ENCODE measurements at places on chromosomes 12 and 14.

DNA sequence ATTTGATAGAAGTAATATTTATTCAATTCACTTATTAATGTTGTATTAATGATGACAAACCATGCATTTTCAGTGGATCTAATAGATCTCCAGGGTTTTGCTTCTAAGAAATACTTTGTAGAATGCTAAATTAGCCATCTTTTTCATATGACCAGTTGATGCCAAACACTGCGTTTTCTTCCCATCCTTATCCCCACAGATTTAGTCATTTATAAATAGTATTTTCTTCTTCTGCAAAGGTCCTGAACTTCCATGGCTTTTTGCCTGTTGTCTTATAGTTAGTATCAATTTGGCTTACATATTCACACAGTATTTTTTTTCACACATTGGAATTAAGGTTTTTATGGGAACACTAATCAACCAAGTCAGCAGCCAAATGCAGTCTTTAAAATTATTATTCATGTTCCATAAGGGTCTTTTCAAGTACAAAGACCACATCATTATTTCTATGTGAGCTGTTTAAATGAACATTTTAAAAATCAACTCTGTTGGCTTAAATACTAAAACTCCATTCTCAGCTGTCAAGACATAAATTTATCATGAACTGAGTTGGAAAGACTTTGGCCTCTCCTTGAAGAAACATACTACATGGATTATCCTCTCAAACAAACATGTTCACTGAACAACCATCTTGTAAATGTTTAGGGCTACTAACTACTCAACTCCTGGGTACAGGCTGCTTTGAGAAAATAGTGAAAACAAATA lies 1278.4 kb upstream of the FLRT2 start:
- DNase-seq: no peak

- DNase-seq: no peak
These were observed 101.9 kb downstream of the SLC8A3 start for GRCh38 chr14:70086685-70087379.

DNA sequence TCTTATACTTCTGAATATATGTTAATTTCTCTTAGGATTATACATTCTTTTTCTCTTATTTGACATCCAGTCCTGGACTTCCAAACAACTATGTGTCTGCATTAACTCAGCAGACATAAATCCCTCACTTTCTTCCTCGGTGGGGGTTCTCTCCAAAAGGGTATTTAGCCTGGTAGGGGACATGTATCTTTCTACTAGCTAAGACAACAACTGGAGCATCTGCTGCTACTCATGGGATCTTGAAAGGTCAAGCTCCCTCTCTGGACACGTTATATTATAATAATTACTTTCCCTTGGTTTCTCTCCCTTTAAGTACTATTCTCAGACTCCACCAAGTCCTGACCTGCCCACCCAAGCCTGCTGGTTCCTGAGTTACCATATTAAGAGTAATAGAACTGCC lies 983.7 kb upstream of the FLRT2 start:
- no peak for DNase-seq

GRCh38 chr14:55398679-55399078 lies 13.0 kb downstream of the ATG14 start:
- DNase-seq: no peak

- no peak for DNase-seq
These were observed 1066.1 kb downstream of the FLRT2 start for GRCh38 chr14:86596024-86596423.

GRCh38 chr12:89029961-89030360 lies 322.3 kb downstream of the DUSP6 start:
- DNase-seq: no peak

GRCh38 chr12:122082621-122083356 lies 4.2 kb downstream of the MLXIP start:
- DNase-seq: no peak

DNA sequence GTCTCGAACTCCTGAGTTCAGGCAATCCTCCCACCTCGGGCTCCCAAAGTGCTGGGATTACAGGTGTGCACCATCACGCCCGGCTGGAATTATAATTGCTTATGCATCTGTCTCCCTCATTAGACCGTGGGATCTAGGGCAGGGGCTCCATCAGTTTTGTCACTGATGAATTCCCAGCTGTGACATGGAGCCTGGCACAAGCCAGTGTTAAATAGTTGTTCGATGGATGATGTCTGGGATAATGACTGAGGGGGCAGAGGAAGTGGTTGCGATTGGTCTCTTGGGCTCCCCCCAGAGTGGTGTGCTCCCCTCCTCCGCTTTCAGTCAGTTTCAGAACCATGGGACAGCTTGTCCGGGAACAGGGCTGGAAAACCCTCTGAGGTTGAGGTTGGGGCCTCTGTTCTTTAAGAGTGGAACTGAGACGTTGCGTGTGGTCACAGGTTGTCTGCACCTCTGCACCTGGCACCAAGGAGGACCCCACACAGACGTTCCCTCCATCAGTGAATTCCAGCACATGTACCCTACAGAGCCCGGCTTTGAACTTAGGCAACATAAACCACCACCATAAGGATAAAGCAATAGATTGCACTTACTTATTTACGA lies 30.8 kb upstream of the BATF start:
- DNase-seq: no peak

DNA sequence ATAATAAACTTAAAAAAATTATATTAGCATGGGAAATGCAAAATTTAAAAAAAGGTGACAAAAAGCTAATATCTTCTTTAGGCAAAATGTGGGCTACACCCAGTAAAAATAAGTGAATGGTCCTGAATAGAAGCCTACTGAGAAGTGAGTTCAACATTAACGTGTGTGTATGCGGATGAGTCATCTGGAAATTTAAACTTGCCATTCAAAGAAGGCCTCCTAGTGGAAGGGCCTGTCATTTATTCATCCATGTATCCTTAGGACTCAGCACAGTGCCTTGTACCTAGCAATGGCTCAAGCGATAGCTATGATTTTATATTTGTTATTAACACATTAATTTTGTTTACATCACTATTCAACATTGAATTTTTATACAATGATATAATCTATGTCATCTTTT lies 226.2 kb downstream of the NUBPL start:
- no peak for DNase-seq

DNA sequence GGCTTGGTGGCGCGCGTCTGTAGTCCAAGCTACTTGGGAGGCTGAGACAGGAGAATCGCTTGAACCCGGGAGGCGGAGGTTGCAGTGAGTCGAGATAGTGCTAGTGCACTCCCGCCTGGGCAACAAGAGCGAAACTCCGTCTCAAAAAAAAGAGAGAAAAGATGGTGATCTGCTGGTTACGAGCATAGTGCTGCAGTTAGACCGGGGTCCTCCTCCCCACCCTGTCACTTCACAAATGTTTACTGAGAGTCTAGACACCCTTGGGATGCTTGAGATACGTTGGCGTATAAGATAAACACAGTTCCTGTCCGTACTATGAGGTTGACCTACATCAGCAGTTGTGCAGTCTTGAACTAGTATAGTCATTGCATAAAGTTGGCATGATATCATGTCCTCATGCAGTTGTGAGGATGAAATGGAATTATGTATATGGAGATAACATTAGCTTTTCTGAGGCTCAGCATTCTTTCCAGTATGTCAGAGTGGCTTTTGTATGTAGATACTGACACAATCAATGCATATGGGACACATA lies 787 bp downstream of the ACAD10 start:
- no peak for DNase-seq

GRCh38 chr12:48817873-48818830 lies at the start of gene CACNB3:
TSS of gene CACNB3 (plus strand) at chr12:48818496. CDS start at chr12:48818930, 434 bp downstream.
- peak; percentile 75 for DNase-seq

DNA sequence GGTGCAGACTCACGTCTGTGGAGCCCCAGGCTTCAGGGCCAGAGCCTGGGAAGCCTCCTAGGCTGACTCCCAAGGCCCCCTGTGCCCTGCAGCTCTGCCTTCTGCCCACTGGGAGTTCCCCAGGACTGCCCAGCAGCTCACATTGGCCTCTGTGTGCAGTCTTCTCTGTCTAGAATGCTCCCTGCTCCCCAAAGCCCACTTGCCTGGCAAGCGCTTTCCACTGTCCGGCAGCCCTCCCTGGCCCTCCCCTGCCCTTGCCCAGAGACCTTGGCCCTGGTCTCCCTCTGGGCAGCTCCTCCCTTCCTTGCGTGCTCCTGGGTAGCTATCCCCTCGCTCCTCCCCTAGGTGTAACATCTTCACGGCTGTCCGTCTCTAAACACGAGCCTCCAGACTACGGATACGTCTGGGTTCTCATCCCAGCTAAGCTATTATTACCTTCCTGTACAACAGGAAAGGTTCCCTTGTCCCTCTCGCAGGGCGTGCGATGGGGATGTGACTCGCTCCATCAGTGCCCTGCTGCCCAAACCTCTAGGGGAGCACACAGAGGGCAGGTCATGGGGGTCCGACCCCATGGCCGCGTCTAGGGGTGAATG lies 325.5 kb upstream of the RTL1 start:
- no peak for DNase-seq

- no peak for DNase-seq
These were observed 156.7 kb downstream of the NUAK1 start for GRCh38 chr12:105982022-105982421.
